ENCODE measurements at places on chromosomes 6 and 20.

DNA sequence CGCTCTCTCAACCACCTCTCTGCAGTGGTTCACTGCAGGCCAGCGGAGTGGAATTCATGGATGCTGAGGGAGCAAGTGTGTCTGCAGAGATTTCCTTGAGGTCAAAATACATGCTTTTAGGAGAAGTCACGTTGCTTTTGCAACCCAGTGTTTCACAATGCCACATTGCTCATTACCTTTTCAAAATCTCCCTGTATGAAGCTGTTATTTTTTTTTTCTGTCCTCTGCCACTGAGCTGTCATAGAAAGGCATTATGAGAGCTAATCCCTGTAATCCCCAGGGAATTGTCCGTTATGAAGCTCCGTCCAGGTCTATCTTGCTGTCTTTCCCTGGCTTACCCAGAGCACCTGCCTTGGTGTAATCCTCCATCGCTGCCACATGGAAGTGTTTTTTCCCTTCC, 60.5 kb upstream of the SLC22A23 start:
- no peak for DNase-seq

DNA sequence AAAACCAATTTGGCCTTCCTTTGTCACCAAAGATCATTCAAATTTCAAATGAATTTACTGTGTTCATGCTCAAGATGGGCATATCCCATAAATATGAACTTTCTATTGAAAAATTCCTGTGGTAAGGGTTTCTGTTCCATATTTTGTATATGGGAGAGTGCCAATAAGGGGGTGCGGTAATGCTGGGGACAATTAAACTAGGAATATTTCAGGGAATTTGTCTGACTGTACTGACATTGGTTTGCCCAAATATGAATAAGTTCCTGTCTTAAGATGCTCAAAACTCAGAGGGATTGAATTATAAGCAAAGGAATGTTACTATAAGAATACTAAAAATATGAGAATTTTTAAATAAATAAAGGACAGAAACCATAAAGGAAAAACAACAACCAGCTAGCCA, 553.0 kb upstream of the MARCKS start:
- no peak for DNase-seq

- no peak for DNase-seq
Observed at GRCh38 chr6:13304580-13305260, 23.6 kb downstream of the TBC1D7 start.

GRCh38 chr6:32189069-32189741, 797 bp downstream of the PBX2 start:
- no peak for DNase-seq

DNA sequence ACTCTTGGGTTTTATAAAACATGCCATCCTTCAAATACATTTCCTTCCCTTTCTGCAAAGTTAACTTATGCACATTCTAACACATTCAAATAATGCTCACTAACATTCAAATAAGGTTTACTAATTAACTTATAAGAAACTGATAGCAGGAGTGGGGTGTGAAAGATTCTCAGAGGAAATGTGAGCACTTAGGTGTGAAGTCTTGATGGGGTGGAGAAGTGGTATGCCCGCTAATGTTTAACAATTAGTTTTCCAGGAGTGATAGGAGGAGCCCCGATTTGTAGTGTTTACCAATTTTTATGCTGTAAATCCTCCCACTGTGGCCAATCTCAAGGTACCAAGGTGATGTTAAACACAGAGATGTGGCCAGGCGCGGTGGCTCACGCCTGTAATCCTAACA, 18.3 kb upstream of the DSN1 start:
- DNase-seq: no peak

DNA sequence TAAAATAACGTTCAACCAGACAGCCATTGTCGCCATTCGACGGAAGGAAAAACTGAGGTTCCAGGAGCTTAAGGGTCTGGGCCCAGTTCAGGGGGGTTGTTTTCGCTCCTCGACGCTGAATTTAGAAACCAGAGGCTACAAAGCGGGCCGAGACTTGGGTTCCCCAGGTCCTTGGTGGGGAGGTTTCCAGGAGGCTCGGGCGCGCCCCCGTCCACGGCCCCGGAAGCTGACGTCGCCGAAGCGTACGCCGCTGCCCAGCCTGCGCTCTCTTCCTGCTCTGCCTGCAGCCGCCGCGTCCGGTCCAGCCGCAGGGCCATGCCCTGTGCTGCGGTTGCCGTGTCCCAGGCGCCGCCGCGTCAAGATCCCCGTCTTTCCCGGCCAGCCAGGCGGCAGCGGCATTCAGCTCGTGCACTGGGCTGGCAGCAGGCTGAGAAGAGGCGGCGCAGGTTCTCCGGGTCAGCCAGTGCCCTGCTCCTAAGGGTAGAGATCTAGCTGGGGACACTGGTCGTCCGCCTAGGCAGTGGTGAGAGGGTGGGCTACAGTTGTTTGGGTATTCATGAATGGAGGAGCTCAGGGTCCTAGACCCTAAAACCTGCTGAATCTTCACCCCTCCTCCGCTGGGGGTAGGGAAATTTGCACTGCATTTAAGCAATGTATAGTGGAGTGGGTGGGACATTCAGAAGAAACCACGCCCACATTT, 901 bp upstream of the TRIM26 start:
- DNase-seq: peak; percentile 69

DNA sequence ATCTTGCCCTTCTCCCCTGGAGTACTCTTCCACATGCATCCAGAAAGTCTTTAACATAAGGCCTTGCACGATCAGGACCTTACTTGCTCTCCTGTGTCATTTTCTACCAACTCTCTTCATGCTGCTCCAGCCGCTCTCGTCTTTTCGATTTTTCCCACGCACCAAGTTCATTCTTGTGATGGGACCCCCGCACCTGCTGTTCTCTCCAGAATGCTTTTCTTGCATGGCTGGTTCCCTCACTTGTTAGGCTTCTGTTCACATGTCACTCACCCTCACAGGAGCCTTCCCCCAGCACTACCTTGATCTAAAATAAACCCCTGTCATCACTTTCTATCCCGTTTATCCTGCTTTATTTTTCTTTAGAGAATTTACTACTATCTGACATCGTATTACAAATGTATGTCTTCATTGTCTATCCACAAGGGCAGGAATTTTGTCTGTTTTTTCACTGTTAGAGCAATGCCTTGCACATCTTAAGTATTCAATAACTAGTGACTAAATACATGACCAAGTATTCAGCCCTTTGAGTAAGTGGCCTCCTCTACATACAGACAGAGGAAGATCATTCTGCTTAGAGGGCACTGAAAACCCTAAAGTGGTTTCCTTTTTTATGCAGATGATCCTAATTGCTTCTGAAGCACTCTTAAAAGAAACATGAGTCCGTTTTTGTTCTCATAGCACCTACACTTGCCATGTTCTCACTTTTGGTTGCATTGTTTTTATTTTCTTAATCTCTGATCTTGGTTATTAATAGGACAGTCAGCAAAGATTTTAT, 166.9 kb downstream of the SLC16A10 start:
- DNase-seq: no peak

DNA sequence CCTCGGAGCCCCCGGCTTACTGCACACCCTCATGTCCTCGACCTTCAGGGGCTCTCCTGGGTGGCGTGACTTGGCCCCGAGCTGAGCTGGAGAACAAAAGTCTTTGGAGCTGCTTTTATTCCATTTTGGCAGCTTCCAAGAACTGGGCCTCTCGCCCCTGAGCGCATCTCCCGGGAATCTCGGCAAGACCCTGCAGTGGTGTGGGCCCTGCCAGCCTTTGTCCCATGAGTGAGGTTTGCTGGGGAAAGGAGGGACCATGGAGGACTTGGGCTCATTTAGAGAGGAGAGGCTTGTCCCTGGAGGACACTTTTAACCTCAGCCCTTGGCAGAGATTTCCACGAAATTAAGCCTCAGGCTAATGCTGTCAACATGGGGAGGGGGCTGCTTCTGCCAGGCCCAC, 62.3 kb upstream of the SLCO4A1 start:
- DNase-seq: no peak

GRCh38 chr6:84825461-84825860, 61.1 kb upstream of the TBX18 start:
- DNase-seq: no peak

DNA sequence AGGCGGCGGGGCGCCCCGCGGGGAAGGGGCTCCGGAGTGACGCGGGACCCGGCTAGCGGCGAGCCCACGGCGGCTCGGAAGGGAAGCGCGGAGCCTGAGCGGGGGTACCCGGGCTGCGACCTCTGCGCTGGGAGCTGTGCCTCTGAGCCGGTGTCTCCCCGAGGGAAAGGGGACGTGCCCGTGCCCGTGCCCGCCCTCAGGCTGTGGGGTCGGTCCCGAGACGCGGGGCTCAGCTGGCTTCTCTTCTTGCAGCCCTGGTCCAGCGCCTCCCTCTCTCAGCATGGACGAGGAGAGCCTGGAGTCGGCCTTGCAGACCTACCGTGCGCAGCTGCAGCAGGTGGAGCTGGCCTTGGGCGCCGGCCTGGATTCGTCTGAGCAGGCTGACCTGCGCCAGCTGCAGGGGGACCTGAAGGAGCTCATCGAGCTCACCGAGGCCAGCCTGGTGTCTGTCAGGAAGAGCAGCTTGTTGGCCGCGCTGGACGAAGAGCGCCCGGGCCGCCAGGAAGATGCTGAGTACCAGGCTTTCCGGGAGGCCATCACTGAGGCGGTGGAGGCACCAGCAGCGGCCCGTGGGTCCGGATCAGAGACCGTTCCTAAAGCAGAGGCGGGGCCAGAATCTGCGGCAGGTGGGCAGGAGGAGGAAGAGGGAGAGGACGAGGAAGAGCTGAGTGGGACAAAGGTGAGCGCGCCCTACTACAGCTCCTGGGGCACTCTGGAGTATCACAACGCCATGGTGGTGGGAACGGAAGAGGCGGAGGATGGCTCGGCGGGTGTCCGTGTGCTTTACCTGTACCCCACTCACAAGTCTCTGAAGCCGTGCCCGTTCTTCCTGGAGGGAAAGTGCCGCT, 686 bp downstream of the ZGPAT start:
- no peak for DNase-seq

- DNase-seq: no peak
Observed at GRCh38 chr20:25191689-25192088, 3.8 kb upstream of the ENTPD6 start.

- no peak for DNase-seq
Observed at GRCh38 chr6:33405386-33405940, 5.4 kb upstream of the PHF1 start.

DNA sequence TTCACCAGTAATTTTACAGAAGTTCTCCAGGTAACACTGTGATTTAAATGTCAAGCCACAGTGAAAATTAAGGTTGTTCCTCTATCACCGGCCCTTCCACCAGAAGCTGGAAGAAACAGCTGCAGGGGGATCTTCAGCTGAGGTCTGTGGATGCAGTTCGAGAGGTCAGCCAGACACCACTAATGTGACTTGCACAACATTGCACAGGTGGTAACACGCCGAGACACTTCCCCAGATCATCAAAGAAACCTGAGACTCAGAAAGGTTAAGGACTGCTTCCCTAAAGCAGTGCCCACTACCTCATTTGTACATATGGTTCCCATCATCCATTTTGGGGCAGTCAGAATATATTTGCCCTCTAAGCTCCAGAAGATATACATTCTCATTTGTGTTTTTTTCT, 8.1 kb upstream of the SERPINB9 start:
- DNase-seq: no peak

- no peak for DNase-seq
Observed at GRCh38 chr6:44635486-44635885, 248.0 kb downstream of the CDC5L start.

DNA sequence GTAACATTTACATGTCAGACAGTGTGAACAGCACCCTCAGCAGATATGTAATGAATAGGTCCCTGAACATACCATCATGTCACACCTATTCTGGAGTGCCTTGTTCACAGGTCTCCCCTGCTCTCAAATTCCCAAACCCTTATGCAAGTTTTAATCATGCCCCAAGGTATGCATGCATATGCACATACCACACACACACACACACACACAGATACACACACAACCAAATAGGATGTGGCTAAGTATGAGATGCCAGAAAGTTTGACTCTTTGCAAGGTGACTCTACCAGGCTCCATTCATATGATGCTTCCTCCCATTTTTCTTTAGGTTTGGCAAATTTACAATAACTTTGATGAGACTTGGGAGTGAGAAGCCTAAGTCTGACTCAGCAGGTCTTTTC, 243.8 kb upstream of the IRAK1BP1 start:
- no peak for DNase-seq

GRCh38 chr6:151634336-151634720, 140.5 kb downstream of the CCDC170 start:
- DNase-seq: no peak

GRCh38 chr6:2872423-2873358, 30.4 kb downstream of the SERPINB9 start:
- no peak for DNase-seq

DNA sequence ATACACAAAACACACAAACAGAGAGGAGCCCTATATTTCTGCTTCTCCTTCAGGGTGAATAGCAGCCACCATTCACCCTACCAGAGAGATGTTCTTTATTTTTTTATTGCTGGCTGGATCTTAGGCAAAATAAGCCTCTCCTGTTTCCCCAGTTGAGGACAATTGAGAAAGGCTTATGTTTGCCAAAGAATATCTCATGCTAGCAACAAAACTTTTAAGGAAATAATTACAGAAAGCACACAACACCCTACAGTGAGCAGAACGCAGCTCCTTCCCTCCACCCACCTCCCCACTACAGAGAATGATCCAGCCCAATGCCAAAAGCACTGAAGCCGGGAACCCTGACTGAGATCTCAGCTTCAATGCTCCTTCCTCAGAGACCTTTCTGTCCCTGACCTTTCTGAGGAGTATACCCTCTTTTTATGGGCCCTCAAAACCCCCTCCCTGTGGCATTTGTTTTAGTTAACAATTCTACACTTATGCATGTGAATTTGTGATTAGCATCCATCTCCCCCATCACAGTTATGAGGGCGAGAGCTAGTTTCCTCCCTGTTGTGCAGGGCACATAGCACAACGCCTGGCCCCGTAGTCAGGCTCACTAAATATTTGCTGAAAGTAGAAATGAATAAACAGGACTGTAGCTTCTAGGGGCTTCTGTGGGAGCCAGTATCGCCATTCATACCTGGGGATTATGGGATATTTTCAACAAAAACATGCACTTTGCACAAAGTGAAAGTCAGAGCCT, 491.6 kb upstream of the CDH4 start:
- DNase-seq: no peak

DNA sequence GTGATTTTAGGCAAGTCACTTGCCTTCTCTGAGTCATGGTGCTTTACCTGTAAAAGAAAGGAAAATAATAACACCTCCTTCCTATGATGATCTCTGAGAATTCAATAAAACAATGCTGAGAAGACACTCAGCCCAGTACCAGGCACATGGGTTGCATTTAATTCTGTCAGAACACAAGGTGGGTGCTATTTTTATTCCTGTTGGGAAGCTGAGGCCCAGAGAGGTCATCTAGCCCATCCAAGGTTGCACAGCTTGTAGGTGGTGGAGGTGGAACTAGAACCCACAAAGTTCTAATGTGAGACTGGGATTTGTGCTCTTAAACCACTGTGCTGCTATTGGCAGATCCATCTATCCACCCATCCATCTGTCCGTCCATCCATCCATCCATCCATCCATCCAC, 39.6 kb upstream of the PTGIS start:
- DNase-seq: no peak

- no peak for DNase-seq
Observed at GRCh38 chr20:36463212-36464061, 77.9 kb upstream of the MYL9 start.

GRCh38 chr6:411402-412145, 20.0 kb downstream of the IRF4 start:
- no peak for DNase-seq

All from stimulated activated CD4-positive, alpha-beta T cell treated with anti-CD3 and anti-CD28 coated beads, Interleukin-4, amount 100 ng/mL, for 24 hours (primary cell).